ENCODE measurements at places on chromosomes 6 and 20.

- DNase-seq, result no peak
Observed at GRCh38 chr6:127202676-127203075, 64.0 kb upstream of the RNF146 start.

- no peak for DNase-seq
Observed at GRCh38 chr6:131628726-131629125, 684 bp upstream of the MED23 start.

DNA sequence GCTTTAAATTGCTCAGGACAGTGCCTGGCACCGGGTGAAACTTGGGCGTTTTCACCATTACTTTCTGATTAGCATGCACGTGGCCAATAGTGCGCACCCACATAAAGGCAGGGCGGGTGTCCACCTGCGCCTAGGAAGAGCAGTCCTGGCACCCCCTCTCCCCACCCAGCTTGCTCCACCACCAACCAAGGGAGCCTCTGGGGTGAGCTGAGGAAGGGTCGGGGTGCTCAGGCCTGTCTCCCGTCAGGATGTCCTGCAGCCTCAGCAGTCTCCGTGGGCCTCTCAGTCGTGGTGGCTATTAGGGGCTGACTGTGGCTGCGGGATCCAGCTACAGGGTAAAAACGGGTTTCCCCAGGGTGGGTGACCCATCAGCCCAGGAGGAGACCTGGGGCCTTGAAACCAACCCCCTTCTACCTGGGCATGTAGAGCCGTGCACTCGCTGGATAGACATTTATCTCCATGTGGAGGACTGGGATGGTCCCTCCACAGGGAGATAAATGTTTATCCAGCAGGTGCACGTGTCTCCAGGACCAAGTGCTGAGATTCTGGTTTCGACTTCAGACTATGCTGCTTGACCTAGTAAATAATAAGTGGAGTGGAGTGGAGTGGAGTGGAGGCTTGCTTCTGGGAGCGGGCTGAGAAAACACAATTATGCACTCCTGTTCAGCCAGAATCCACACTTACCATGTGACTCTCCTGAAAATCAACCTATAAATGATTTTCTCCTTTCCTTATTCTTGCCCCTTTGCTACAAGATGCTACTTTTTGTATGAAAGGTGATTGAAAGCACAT lies 91.1 kb downstream of the ZDHHC14 start:
- DNase-seq, result no peak

- no peak for DNase-seq
Observed at GRCh38 chr6:133301835-133302234, 60.7 kb downstream of the EYA4 start.

GRCh38 chr20:62229667-62230066 lies 8.7 kb upstream of the OSBPL2 start:
- DNase-seq, result no peak

- DNase-seq, result no peak
Observed at GRCh38 chr6:14020551-14020950, 95.8 kb downstream of the RNF182 start.

- DNase-seq, result no peak
Observed at GRCh38 chr6:138656364-138657064, 117.1 kb upstream of the CCDC28A start.

DNA sequence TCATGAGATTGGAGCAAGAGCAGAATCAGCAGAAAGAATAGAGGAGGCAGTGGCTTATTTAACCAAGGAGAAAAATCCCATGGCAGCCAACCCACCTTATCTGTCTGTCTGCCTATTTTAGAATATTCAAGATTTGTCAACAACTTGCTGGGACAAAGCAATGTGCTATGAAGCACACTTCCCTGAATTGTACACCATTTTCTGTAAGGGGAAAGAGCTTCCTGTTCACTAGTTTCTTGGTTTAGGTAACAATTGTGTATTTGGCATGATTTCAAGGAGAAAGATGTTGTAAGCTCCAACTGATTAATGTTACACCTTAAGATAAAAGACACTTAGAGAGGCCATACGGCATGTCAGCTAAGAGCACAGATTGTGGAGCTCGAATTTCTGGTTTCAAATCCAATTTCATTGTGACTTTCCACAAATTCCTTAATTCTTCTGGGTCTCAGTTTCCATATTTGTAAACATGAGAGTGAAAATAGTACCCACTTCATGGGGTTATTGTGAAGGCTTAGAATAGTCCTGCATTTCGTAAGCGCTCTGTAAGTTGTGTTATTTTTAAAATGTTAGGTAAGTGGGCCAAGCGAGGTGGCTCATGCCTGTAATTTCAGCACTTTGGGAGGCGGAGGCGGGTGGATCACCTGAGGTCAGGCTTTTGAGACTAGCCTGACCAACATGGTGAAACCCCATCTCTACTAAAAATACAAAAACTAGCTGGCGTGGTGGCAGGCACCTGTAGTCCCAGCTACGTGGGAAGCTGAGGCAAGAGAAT lies 4.8 kb upstream of the MUC22 start:
- no peak for DNase-seq
